ENCODE measurements at places on chromosomes 2 and 18.
A peak's percentile ranks its signal among the peaks of the same experiment; 100 is the strongest.

DNA sequence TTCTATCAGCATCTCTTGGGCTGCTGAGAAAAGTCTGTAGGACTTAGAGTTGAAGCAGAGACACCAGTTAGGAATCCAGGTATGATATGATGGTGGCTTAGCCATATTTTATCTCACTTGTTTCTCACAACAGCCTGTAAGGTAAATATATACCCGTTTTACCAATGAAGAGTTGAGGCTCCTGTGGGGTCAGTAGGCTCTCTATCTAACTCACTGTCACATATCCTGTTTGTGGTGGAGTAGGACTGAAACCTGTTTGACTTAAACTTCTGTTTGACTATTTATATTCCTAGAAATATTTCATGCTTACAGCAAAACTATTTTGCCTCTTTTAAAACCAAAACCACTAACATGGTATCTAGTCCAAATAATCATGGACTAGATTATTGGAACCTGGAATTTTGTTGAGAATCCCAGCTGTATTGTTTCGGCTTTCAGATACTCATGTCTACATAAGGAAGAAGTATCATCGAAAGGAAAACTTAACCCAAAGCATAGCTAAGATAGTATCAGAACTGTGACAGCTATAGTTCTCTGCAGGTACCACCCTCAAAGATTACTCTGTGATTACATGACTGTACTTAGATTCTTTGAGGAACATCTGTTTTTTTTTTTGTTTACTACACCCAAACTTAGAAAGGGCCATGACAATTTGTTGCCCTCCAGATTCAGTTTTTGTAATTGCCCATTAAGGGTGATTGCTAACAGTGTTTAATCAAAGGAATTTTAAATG lies 216.1 kb upstream of the THUMPD2 start:
- peak; percentile 30 for DNase-seq

- no peak for DNase-seq
Observed at GRCh38 chr2:135783439-135783838, 41.8 kb downstream of the UBXN4 start.

DNA sequence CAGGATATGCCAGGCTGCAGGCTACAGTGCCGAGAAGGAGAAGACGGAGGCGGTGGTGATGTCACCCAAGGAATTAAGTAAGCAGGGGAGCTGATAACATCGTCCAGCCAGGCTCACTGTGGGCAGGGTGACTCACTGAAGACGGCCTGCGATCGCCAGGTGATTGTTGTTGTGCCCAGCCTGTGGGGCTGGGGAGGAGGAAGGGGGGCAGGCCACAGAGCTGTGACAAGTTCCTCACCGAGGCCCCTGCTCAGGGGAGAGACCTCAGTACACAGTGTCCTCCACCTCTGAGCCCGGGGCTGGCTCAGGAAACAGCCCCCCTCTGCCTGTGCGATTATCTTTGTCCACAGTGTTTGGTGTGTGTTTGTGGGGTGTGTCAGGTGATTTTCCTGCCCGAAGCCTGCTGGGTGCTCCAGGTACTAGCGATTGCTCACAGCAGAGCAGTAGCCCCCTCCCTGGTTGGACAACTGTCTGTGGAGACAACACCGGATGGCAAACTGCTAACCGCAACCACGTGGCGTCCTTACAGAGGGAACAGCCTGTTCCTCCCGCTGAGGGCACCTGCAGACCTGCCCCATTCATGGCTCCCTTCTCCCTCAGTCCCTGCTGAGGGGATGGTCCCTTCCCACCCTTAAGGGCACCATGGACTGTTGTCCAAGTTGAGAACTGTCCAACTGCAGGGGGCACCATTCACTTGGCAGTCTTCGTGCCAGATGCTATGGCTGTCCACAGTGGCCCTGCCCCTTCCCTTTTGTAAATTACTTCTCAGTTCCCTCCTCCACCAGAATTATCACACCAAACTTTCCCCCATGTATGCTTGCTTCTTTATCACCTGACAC lies 95.1 kb downstream of the ZFP36L2 start:
- DNase-seq, result peak; percentile 91

DNA sequence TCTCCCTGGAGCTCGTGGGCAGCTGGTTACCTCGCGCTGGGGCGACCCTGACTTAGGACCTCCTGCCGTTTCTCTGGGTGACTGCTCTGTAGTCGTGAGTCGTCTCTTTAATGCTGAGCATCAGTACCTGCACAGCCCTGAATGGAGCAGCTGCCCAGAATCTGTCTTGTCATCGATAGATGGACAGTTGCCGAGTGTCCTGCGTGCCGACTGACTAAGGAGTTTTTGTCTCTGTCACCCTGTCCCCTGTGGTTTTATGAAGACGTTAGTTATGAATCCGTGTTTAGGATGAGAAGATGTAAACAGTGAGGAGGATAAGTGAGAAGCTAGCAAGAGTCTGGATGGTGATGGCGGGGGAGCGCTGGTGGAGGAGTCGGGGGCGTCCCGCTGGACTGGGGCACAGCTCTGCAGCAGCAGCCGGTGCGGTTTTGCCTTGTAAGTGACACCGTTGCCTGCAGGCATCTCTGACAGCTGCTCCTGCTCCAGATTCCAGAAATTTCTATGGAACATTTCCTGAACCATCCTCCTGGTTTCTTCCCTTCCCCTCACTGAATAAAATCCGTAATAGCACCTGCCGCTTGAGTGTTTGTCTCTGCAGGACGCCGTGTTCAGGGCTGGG lies 13.3 kb downstream of the AGAP1 start:
- DNase-seq, result no peak

- DNase-seq, result no peak
Observed at GRCh38 chr18:6242004-6242403, 172.7 kb downstream of the L3MBTL4 start.

- no peak for DNase-seq
Observed at GRCh38 chr18:56085551-56085950, 497.6 kb upstream of the TCF4 start.

GRCh38 chr2:11898576-11898975 lies 152.1 kb downstream of the LPIN1 start:
- no peak for DNase-seq

GRCh38 chr2:40450796-40451430 lies 977 bp downstream of the SLC8A1 start:
- DNase-seq, result no peak

DNA sequence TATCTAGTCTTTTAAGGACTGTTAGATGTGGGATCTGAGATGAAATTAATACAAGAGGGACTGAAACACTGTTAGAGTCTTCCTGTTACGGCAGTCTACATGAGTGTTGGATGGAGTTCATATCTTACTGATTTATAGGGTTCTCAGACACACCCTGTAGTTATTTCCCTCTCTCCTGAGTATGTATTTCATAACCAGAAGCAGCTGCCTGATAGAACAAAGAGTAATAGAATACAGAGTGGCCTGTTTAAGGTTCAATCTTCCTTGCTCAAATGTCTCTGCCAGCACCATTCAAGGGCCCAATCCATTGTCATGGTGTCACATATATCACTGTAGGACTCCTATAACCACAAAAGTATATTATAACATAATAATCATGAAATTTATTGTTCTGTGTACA lies 1229.1 kb upstream of the ACVR2A start:
- no peak for DNase-seq

GRCh38 chr18:74288041-74288440 lies 3.7 kb downstream of the CYB5A start:
- DNase-seq, result no peak
